ENCODE measurements at places on chromosomes 5 and 9.

GRCh38 chr9:136996361-136997292, at the start of gene CLIC3:
TSS of gene CLIC3 (minus strand) at chr9:136996568. CDS start at chr9:136996543, 25 bp downstream.
- DNase-seq = peak; percentile 50

GRCh38 chr9:79583952-79584654, 12.3 kb downstream of the TLE4 start:
- DNase-seq = peak; percentile 62

DNA sequence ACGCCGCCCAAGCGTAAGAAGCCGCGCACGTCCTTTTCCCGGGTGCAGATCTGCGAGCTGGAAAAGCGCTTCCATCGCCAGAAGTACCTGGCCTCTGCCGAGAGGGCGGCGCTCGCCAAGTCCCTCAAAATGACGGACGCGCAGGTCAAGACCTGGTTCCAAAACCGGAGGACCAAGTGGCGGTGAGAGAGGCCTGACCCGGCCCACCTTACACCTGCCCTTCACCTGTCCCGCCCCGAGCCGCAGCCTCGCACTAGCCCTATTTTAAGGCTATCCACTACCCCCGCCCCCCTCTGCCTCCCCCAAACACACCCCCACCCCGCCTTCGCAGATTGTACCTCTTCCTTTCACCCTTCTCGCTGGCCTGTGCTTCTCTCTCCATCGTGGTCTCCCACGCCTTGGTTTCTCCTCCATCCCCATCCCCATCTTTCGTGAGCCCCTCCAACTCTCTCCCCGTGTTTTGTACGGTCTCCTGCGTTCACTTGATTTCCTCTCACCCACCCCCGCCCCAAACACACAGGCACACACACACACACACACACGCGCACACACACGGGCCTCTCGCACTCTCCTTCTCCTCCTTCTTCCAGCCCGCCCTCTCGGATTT, 1.3 kb downstream of the TLX3 start:
- DNase-seq = peak; percentile 68

- DNase-seq = no peak
Measured at GRCh38 chr5:166123717-166124116, 2167.7 kb upstream of the WWC1 start.

- no peak for DNase-seq
Measured at GRCh38 chr9:15213249-15213648, 93.8 kb downstream of the TTC39B start.

Data from neural progenitor cell (in vitro differentiated cells).